T-helper 17 cell (primary cell): ENCODE measurements at places on chromosomes 1 and 21. TPM values are rescaled to one million over a fixed set of nuclear protein-coding genes. Genes with fewer than 3 reads are reported as not detected.

CLCNKA gene
- not detected for total RNA-seq

SYT2 gene
- total RNA-seq: not detected

CRP gene
- not detected for total RNA-seq

PCSK9 gene
- total RNA-seq: not detected

RGS8 gene
- not detected for total RNA-seq

S100A1 gene
- not detected for total RNA-seq

ZNF593OS gene
- total RNA-seq: not detected

NPPA gene
- total RNA-seq: not detected

ANKRD34A gene
- 0.70 TPM for total RNA-seq

RYR2 gene
- total RNA-seq: 0.39 TPM

SLAMF7 gene
- 3.1 TPM for total RNA-seq

STXBP3 gene
- 61.8 TPM for total RNA-seq

CHD5 gene
- 0.12 TPM for total RNA-seq
